ENCODE measurements at places on chromosomes 5 and 9. TPM values are rescaled to one million over a fixed set of nuclear protein-coding genes. Genes with fewer than 3 reads are reported as not detected.
A peak's percentile ranks its signal among the peaks of the same experiment; 100 is the strongest.

Gene IFNA13
- not detected for total RNA-seq

Gene GGTA1
- not detected for total RNA-seq

Gene LPCAT1
- 143 TPM for total RNA-seq

- peak; percentile 88 for DNase-seq
These were observed 108.7 kb downstream of the TRIM32 start for GRCh38 chr9:116795821-116796220.

GRCh38 chr5:12174734-12175133 lies 270.5 kb upstream of the CTNND2 start:
- DNase-seq: no peak

GRCh38 chr5:131988601-131989000 lies 22.9 kb downstream of the ACSL6 start:
- DNase-seq: no peak

Measured in G401 (cell line).